ENCODE measurements at places on chromosomes 2 and 18. TPM values are rescaled to one million over a fixed set of nuclear protein-coding genes. Genes with fewer than 3 reads are reported as not detected.

The UGT1A9 gene
- total RNA-seq = not detected

The PDE1A gene
- total RNA-seq = 0.21 TPM

The PROC gene
- 0.64 TPM for total RNA-seq

The FOXI3 gene
- not detected for total RNA-seq

The C2orf72 gene
- not detected for total RNA-seq

The KIF3C gene
- 1.7 TPM for total RNA-seq

The FAM124B gene
- total RNA-seq = not detected

The GALNT14 gene
- 22.5 TPM for total RNA-seq

The NEURL3 gene
- not detected for total RNA-seq

The NTSR2 gene
- total RNA-seq = not detected

The ADD2 gene
- not detected for total RNA-seq

The POLE4 gene
- 18.5 TPM for total RNA-seq

The KANSL3 gene
- 24.9 TPM for total RNA-seq

The ERBB4 gene
- not detected for total RNA-seq

The SALL3 gene
- total RNA-seq = not detected

The CPLX4 gene
- not detected for total RNA-seq

The LAMA3 gene
- total RNA-seq = 859 TPM

The GCKR gene
- under 0.01 TPM for total RNA-seq

The CCDC102B gene
- 1.4 TPM for total RNA-seq

The KCTD1 gene
- total RNA-seq = 14.4 TPM

The KIF1A gene
- not detected for total RNA-seq

The CPS1 gene
- 16.1 TPM for total RNA-seq

The SNRPD1 gene
- 30.2 TPM for total RNA-seq

The AMER3 gene
- total RNA-seq = not detected

The SP140 gene
- under 0.01 TPM for total RNA-seq
